K562 (cell line): ENCODE measurements at places on chromosomes 3 and 15. TPM values are rescaled to one million over a fixed set of nuclear protein-coding genes. Genes with fewer than 3 reads are reported as not detected.

FEZF2 gene
- total RNA-seq, result not detected in 2 replicates

DNAH12 gene
- total RNA-seq, result not detected in 2 replicates

ACVR2B gene
- total RNA-seq, result 20.5 and 23.7 TPM in 2 replicates

PLAAT1 gene
- 1.2 and 1.6 TPM in 2 replicates for total RNA-seq

CHRNA7 gene
- not detected in 2 replicates for total RNA-seq

BCL2A1 gene
- 0.54 TPM in 1 of 2 replicates, not detected in the other for total RNA-seq
